ENCODE measurements at places on chromosomes 3 and 15.
A peak's percentile ranks its signal among the peaks of the same experiment; 100 is the strongest.

DNA sequence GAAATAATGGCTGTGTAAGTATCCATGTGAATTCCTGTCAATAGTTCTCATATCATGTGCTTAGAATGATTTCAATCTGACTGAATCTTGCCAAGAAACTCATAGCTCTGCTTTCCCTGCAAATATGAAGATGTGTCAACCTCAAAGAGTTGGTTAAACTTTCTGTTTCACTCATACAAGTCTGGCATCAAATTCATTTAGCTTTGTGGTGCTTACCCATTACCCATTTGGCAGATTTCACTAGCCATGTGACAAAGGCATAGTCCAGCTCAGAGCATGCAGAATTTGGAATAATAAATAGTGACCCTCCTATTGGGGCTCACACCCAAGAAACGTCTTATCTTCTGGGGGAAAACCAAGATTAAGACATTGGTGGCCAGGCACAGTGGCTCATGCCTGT, 256.6 kb upstream of the TPRG1 start:
- DNase-seq = no peak

- no peak for DNase-seq
Observed at GRCh38 chr15:83616840-83617239, 37.1 kb upstream of the ADAMTSL3 start.

DNA sequence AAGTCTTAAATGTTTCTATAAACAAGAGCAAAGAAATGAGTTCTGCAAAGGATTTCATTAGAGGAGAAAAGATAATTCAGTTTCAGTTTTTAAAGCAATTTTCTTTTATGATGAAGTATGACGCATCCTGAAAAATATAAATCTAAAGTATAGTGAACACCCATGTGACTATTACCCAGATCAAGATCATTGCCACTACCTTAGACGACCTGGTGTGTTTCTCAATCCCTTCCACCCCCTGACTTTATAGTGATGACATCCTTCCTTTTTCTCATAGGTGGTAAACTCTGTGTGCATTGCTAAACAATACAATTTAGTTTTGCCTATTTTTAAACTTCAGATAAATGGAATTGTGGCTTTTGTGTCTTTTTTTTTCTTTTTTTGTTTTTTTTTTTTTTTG, 8.4 kb downstream of the STT3B start:
- DNase-seq = peak; percentile 87

DNA sequence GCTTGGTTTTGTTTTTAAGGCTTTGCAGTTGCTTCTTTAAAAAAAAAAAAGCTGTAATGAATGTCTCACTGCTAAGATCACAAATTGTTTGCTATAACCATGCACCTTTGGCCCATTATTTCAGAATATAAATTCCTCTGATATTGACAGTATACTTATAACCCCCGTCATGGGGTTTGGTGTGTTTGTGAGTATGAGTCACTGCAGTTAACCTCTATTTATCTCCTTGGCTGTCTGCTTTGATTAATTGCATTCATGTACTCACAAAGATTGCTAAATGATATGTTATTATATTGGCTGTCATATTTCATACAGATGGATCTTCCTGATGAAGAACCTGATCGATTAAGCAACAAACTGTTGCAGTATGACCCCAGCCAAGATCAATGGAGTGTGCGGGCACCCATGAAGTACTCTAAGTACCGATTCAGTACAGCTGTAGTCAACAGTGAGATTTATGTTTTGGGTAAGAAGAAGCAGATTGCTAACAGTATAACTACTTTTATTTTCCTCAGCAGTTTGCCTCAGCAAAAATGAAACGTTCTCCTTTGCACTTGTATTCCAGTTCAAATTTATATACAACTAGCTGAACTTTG, 14.9 kb downstream of the KBTBD12 start:
- no peak for DNase-seq

GRCh38 chr3:176870451-176870850, 326.8 kb downstream of the TBL1XR1 start:
- no peak for DNase-seq

DNA sequence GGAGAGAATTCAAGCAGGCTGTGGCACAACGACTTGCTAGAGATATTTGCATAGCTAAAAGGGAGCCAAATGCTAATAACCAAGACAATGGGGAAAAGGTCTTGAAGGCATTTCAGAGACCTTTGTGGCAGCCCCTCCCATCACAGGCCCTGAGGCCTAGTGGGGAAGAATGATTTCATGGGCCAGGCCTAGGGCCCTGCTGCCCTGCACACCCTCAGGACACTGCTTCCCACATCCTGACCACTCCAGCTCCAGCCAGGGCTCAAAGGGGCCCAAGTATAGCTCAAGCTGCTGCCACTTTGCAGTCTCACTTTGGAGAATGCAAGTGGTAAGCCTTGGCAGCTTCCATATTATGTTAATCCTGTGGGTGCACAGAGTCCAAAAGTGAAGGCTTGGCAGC, 21.5 kb upstream of the PTPN23 start:
- no peak for DNase-seq
